ENCODE measurements at places on chromosomes 7 and 10.

- no peak for DNase-seq
Observed at GRCh38 chr7:143484119-143484518, 6.4 kb downstream of the TAS2R41 start.

DNA sequence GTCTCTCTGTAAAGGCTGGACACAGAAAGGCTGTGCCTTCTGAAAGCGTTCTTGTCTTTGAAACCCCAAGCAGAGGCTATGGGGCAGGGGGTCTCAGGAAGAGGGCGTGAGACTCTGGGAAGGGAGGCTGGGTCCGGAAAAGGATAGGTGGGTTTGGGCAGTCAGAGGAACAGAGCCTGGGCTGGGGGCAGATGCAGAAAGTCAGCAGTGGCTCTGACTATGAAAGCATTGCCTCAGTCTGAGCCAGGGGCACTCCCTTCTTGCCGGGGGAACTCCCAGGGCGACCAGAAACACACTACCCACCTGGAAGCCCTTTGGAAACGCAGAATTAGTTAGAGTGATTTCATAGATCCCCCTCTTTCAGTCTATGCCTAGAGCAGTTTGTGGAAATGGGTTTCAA, 72.0 kb downstream of the VWA2 start:
- DNase-seq = no peak

DNA sequence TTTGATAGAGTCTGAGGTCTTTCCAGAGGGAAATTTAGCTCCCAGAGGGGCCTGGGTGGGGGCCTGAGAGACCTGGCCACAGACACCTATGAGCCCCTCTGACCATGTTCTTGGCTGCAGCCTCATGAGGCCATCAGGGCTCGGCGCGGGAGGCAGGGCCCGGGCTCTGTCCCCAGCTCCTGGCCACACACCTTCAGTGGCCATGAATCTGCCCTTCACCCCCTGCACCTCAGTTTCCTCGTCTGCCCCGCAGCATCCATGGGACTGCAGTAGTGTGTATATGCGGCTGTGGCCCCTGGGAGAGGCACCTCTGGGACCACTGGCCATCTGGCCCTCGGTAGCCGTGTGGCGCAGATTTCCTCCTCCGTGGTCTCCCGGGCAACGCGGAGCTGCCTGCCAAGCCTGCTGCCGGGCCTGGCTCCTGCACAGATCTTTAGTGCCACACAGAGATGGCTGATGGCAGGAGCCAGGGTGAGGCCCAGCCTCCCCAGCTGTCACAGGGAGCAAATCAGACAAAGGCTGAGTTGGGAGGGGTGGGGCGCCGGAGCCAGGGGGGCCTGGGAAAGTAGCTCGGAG, 23.6 kb upstream of the ADCYAP1R1 start:
- no peak for DNase-seq

DNA sequence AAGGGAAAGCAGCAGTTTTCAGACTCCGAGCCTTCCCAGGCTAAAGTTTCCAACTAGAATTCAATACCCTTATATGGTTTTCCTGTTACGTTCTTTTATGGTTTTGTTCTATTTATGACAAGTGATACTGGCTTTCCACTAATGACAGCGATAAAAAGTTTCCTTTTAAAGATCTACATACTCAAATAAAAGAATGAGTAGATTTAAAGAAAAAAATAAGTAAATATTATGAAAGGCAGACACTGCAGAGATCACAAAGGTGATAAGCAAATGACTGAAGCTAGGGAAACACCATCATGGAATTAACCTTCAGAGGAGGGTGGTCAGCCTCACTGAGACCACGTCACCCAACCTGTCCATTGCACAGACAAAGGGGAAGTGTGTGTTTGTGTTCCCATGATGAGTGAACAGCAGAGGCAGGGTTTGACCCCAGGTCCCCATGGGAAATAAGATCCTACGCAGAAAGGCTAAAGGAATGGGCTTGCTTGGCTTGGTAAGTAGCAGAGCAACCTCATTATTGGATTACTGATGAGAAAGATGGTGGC, 4.0 kb downstream of the VSIR start:
- DNase-seq = peak; percentile 79

DNA sequence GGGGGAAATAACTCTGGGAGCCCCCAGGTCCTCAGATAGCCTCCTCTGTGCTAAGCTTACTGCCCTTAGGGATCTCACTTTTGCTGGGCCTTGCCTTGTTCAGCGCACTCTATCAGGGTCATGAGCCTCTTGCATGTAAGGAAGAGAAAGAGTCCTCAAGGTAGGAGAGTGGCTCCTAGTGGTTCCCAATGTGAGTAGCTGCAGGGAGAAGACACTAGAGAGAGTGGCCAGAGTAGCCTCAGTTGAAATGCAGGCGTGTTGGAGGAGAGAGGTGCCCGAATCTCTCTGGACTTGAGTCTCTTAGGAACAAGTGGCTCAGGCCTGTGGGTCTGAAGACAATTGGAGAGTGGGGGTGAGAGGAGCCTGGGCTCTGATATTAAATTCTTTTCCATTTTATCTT, 94.3 kb upstream of the SORCS3 start:
- no peak for DNase-seq

- DNase-seq = no peak
Observed at GRCh38 chr7:91107460-91107859, 156.8 kb upstream of the FZD1 start.

- DNase-seq = no peak
Observed at GRCh38 chr10:5033061-5033778, 29.6 kb upstream of the AKR1C2 start.
